ENCODE measurements at places on chromosomes 12 and 14.

- no peak overlapping the region for H3K4me3 ChIP-seq
- no peaks in the 10 kb centered on the region for H3K36me3 ChIP-seq
- DNase-seq, result no peak
- no peaks in the 10 kb centered on the region for H3K27me3 ChIP-seq
- no peaks in the 10 kb centered on the region for H3K4me1 ChIP-seq
These were observed 156.3 kb upstream of the PZP start for GRCh38 chr12:9364224-9365176.

DNA sequence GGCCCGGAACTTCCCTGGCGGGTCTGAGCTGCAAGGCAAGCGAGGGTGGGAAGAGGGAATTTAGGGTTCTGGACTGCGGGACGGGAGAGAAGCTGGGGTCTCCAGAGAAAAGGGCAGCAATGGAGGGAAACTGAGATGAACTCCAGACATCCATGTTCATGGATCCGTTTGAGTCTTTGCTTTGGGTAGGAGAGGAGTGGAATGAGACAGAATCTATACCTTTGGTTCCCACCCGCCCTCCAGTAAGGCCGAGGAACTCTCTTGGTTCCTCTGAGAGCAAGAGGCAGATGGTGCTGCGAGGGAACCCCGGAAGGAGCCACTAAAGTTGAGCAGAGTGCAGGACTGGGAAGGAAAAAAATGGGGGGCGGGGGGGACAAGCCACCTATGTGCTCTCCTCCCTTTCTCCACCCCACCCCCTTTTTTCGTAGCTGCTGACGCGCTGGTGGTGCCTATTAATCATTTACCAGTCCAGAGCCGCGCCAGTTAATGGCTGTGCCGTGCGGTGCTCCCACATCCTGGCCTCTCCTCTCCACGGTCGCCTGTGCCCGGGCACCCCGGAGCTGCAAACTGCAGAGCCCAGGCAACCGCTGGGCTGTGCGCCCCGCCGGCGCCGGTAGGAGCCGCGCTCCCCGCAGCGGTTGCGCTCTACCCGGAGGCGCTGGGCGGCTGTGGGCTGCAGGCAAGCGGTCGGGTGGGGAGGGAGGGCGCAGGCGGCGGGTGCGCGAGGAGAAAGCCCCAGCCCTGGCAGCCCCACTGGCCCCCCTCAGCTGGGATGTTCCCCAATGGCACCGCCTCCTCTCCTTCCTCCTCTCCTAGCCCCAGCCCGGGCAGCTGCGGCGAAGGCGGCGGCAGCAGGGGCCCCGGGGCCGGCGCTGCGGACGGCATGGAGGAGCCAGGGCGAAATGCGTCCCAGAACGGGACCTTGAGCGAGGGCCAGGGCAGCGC lies 1.2 kb downstream of the SSTR1 start:
- peak overlapping the region; percentile 57 for H3K27ac ChIP-seq
- no peaks in the 10 kb centered on the region for H3K27me3 ChIP-seq
- no peaks in the 10 kb centered on the region for H3K36me3 ChIP-seq

DNA sequence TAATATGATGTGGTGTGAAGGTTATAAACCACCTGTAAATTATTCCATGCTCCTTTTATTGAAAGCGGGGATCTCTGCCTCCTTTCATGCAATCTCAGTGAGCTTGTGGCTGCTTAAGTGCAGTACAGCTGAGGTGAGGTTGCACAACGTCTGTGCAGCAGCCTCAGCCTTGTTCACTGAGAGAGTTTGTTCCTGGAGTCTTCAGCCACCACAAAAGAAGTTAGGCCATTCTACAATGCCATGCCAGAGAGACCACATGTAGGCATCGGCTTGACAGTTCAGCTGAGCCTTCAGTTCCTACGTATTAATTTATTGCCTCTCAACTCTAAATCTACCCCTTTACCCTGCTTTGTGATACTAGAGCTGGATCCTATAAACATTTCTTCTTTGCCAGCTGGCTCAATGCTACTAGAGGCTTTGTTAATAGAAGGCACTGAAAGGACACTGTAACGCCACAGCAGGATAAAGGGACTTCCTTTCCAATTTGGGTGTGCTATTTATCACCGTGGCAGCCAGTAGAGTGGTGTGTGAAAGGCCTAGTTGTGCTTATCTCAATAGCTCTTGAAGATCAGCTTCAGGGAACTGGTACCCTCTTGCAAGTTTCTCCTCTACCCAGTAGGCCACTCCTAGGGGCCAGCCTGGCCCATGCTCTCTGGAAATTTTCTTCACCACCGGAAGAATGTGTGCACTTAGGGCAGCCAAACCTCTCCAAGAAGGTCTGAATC lies 337.7 kb downstream of the IPO8 start:
- no peak overlapping the region for H3K4me3 ChIP-seq
- no peaks in the 10 kb centered on the region for H3K36me3 ChIP-seq
- no peaks in the 10 kb centered on the region for H3K4me1 ChIP-seq

GRCh38 chr12:128833418-128833817 lies 9.7 kb upstream of the SLC15A4 start:
- H3K27me3 ChIP-seq, result no peaks in the 10 kb centered on the region
- DNase-seq, result no peak
- H3K36me3 ChIP-seq, result no peaks in the 10 kb centered on the region
- no peak overlapping the region for H3K4me3 ChIP-seq

DNA sequence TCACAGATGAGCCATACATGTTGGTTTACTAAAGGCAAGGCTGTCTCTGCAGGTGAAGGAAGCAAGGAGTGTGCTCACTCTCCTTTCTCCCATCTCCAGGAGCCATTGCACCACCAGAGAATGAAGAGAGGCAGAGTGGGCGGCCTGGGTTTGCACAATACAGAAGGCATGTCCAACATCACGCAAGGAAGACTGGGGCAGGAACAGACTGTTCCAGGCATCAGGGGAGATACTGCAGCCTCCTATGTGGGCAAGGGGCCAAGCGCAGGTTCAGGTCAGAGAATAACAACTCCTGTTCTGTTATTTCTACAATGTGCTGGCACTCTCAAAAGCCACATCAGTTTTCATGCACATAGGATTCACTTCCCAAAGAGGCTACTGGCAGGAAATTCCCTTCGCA lies 1.7 kb upstream of the TMEM229B start:
- DNase-seq, result no peak
- no peak overlapping the region for H3K27ac ChIP-seq
- no peak overlapping the region for H3K4me3 ChIP-seq

GRCh38 chr14:45136399-45136798 lies 669 bp downstream of the FANCM start:
- no peak overlapping the region for H3K27ac ChIP-seq
- H3K36me3 ChIP-seq, result no peaks in the 10 kb centered on the region
- peaks cover 43% of the 10 kb centered on the region for H3K4me1 ChIP-seq
- peak overlapping the region; percentile 78 for H3K4me3 ChIP-seq

- H3K4me3 ChIP-seq, result no peak overlapping the region
- no peaks in the 10 kb centered on the region for H3K36me3 ChIP-seq
- no peak for DNase-seq
- no peaks in the 10 kb centered on the region for H3K4me1 ChIP-seq
- no peaks in the 10 kb centered on the region for H3K27me3 ChIP-seq
These were observed 46.0 kb downstream of the MYO1H start for GRCh38 chr12:109393437-109394345.

- no peak overlapping the region for H3K4me3 ChIP-seq
- H3K27ac ChIP-seq, result no peak overlapping the region
- H3K4me1 ChIP-seq, result peaks cover 13% of the 10 kb centered on the region
- H3K27me3 ChIP-seq, result no peaks in the 10 kb centered on the region
These were observed 37.7 kb upstream of the FOXJ2 start for GRCh38 chr12:7994731-7995205.

- H3K27ac ChIP-seq, result no peak overlapping the region
- H3K36me3 ChIP-seq, result no peaks in the 10 kb centered on the region
- no peak for DNase-seq
- no peaks in the 10 kb centered on the region for H3K27me3 ChIP-seq
- no peak overlapping the region for H3K4me3 ChIP-seq
These were observed 19.8 kb upstream of the ZNF740 start for GRCh38 chr12:53160673-53161072.

DNA sequence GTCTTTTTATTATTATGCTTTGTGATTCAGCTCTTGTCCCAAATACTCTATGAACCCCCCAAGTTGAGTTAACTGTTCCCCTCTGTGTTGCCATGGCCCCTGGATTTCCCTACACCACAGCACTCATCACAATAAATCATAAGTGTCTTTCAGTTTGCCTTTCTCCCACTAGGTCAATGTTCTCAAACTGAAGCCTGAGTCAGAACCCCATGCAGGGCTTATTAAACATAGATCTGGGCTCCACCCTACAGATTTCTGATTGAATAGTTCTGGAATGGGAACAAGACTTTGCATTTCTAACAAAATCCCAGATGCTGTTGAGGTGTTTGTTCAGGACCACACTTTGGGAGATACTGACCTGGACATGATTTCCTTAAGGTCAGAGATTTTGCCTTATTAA lies 199.4 kb downstream of the TBX5 start:
- no peak overlapping the region for H3K4me3 ChIP-seq
- H3K4me1 ChIP-seq, result no peaks in the 10 kb centered on the region
- H3K36me3 ChIP-seq, result no peaks in the 10 kb centered on the region
- no peak for DNase-seq
- H3K27ac ChIP-seq, result no peak overlapping the region

DNA sequence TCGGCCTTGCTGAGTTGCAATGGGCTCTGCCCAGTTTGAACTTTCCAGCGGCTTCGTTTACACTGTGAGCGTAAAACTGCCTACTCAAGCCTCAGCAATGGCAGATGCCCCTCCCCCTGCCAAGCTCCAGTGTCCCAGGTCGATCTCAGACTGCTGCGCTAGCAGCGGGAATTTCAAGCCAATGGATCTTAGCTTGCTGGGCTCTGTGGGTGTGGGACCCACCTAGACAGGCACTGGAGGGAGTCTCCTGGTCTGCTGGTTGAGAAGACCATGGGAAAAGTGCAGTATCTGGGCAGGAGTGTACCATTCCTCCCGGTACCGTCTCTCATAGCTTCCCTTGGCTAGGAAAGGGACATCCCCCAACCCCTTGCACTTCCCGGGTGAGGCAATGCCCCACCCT lies 88.2 kb downstream of the KLHL28 start:
- H3K4me3 ChIP-seq, result no peak overlapping the region
- H3K36me3 ChIP-seq, result no peaks in the 10 kb centered on the region
- no peak for DNase-seq
- H3K27ac ChIP-seq, result no peak overlapping the region
- H3K27me3 ChIP-seq, result no peaks in the 10 kb centered on the region
- H3K4me1 ChIP-seq, result no peaks in the 10 kb centered on the region

- no peak for DNase-seq
- peaks cover 23% of the 10 kb centered on the region for H3K4me1 ChIP-seq
- no peak overlapping the region for H3K4me3 ChIP-seq
- peak overlapping the region; percentile 80 for H3K27ac ChIP-seq
- no peaks in the 10 kb centered on the region for H3K36me3 ChIP-seq
- H3K27me3 ChIP-seq, result no peaks in the 10 kb centered on the region
These were observed 145.0 kb downstream of the SAMD4A start for GRCh38 chr14:54711812-54712464.

GRCh38 chr12:25590011-25590721 lies 37.1 kb upstream of the LMNTD1 start:
- H3K27ac ChIP-seq, result no peak overlapping the region
- no peak for DNase-seq
- H3K4me3 ChIP-seq, result no peak overlapping the region
- H3K27me3 ChIP-seq, result no peaks in the 10 kb centered on the region
- peaks cover 11% of the 10 kb centered on the region for H3K4me1 ChIP-seq

DNA sequence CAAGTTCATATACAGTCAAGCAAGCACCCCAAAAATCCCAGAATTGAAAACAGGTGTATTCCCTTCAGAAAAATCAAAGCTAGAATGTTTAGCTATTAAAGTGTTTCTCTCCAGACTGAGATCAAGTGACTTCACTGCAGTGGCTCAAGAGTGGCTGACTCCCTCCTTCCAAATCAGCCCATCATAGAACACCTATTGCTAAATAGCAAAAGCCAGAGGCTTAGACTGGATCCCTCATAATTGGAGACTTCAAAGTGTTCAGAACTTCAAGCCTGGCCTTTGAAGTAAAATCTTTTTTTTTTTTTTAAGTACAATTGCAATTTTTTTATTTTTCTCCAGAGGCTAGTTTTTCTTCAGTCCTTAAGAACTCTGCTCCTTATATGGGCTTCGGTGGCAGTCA lies 50.0 kb upstream of the CERS5 start:
- DNase-seq, result no peak
- no peaks in the 10 kb centered on the region for H3K27me3 ChIP-seq
- H3K36me3 ChIP-seq, result no peaks in the 10 kb centered on the region
- H3K4me1 ChIP-seq, result peaks cover 36% of the 10 kb centered on the region
- no peak overlapping the region for H3K4me3 ChIP-seq
- H3K27ac ChIP-seq, result no peak overlapping the region

DNA sequence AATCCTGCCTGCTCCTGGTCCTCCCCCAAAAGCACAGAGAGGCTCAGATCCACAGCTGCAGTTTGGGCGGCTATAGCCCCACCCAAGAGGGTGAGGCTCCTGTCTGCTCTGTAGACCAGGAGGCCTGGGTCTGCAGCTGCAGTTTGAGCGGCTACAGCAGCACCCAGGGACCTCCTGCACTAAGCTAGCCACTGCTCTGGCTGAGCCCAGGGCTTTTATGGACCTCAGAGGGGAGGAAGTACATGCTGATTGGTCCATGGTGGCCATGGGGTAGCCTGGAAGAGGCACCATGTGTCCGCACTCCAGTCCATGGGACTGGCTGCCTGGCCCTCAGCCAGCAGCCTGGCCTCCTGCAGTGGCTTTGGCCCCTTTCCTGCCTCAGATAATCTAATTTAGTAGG lies 49.6 kb upstream of the GSC start:
- no peak overlapping the region for H3K27ac ChIP-seq
- no peak for DNase-seq
- no peaks in the 10 kb centered on the region for H3K36me3 ChIP-seq
- H3K4me3 ChIP-seq, result no peak overlapping the region
- no peaks in the 10 kb centered on the region for H3K4me1 ChIP-seq
- H3K27me3 ChIP-seq, result no peaks in the 10 kb centered on the region

GRCh38 chr14:30223385-30223785 lies 295.7 kb upstream of the PRKD1 start:
- no peaks in the 10 kb centered on the region for H3K27me3 ChIP-seq
- H3K36me3 ChIP-seq, result no peaks in the 10 kb centered on the region
- peak overlapping the region; percentile 72 for H3K27ac ChIP-seq
- H3K4me3 ChIP-seq, result no peak overlapping the region
- H3K4me1 ChIP-seq, result peaks cover 11% of the 10 kb centered on the region

- H3K27ac ChIP-seq, result no peak overlapping the region
- no peaks in the 10 kb centered on the region for H3K27me3 ChIP-seq
- H3K4me3 ChIP-seq, result no peak overlapping the region
- H3K36me3 ChIP-seq, result no peaks in the 10 kb centered on the region
- no peak for DNase-seq
- no peaks in the 10 kb centered on the region for H3K4me1 ChIP-seq
These were observed 80.1 kb downstream of the STAB2 start for GRCh38 chr12:103667125-103667524.

GRCh38 chr12:21561158-21561557 lies 35.1 kb downstream of the SPX start:
- no peak overlapping the region for H3K4me3 ChIP-seq
- no peak overlapping the region for H3K27ac ChIP-seq
- H3K4me1 ChIP-seq, result no peaks in the 10 kb centered on the region
- H3K36me3 ChIP-seq, result no peaks in the 10 kb centered on the region

DNA sequence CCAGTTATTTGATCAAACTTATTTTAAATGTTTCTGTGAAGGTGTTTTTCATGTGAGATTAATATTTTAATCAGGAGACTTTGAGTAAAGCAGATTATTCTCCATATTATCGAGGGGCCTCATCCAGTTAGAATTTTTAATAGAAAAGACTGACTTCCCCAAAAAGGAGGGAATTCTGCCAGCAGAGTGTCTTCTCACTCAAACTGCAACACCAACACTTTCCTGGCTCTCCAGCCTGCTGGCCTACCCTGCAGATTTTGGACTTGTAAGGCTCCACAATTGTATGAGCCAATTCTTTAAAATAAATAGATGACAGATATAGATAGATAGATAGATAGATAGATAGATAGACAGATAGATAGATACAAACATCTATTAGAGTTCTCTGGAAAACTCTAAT lies 155.7 kb downstream of the SEC23A start:
- no peak overlapping the region for H3K4me3 ChIP-seq
- no peaks in the 10 kb centered on the region for H3K36me3 ChIP-seq
- H3K27ac ChIP-seq, result no peak overlapping the region
- no peaks in the 10 kb centered on the region for H3K27me3 ChIP-seq
- no peak for DNase-seq

Data from tibial nerve (tissue), 4 donors.